ENCODE measurements at places on chromosomes 3 and 15.

- DNase-seq, result peak; percentile 38
These were observed 24.6 kb upstream of the DMXL2 start for GRCh38 chr15:51647128-51647562.

- DNase-seq, result no peak
These were observed 62.4 kb upstream of the TOPAZ1 start for GRCh38 chr3:44179246-44179645.

DNA sequence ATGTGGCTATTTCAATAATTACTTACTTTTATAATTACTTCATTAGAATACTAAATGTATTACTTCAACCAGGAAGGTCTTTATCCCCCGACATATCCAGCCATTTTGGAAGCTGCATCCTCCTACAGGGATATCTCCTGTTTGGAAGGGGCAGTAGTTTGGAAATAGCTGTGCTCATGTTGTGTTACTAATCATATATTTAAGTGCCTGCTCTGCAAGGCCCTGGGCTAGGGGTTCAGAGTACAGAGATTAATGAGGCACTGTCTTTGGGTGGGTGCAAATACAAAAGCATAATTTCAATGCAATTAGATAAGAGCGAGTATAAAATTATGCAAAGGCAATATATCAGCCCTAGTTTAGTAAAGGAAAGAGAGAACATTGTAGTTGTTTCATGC is 146.3 kb upstream of the RARB start:
- no peak for DNase-seq

- DNase-seq, result no peak
These were observed 5.0 kb downstream of the SPRED1 start for GRCh38 chr15:38257676-38258075.

DNA sequence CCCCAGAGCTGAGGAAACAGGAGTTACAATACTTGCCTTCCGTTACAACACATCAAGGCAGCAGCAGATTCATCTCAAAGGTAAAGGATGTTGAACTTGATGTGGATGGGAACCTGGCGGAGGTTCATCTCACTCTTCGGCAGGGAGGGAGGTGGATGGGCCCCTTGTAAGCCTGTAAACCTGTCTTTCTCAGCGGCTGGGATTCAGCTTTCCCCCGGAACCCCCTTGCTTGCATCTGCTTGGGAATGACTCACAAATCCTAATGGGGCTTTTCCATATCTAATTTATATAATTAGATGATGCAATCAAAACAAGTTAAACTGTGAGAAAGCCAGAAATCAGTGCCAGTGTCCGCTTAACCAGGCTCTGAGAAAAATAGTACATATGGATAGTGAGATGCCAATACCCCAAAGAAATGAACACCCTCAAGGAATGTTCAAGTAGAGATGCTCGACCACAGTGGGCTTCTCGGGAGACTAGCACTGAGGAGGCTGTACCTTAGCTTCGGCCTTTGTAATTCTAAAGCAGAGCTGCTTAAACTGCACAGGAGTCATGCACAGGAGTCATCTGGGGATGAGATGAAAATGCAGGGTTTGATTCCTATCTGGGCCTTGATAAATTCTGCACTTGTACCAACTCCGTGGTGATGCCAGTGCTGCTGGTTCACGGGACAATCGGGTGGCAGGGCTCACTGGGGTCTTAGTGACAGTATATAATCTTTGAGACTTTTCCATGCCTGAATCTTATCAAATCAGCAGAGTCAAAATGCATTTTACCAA is 2.2 kb upstream of the FAM240A start:
- DNase-seq, result no peak

GRCh38 chr15:75673426-75674235 is 25.9 kb downstream of the SNX33 start:
- DNase-seq, result no peak

GRCh38 chr3:169662132-169662842 is 1.2 kb downstream of the MECOM start:
- DNase-seq, result peak; percentile 69

DNA sequence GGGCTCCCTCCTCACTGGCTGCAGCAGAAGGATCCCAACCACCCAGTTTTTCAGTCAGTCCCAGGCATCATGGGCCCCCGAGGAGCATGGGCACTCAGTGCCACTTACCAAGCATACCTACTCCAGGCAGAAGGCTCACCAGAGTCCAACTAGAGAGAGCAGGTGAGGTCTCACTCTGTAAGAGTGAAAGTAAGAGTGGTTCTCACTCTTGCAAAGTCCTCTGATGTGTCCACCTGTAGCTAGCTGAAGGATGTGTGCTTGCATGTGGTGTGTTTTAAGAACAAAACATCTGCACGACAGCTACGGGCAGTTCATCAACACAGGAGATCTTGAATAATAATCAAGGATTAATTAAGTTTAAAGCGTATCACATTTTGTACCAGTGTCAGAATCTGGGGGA is 49.7 kb downstream of the CCK start:
- DNase-seq, result no peak

- DNase-seq, result peak; percentile 86
These were observed 15.5 kb upstream of the ONECUT1 start for GRCh38 chr15:52805351-52806283.

- no peak for DNase-seq
These were observed 136.9 kb downstream of the LEKR1 start for GRCh38 chr3:156963096-156963495.

DNA sequence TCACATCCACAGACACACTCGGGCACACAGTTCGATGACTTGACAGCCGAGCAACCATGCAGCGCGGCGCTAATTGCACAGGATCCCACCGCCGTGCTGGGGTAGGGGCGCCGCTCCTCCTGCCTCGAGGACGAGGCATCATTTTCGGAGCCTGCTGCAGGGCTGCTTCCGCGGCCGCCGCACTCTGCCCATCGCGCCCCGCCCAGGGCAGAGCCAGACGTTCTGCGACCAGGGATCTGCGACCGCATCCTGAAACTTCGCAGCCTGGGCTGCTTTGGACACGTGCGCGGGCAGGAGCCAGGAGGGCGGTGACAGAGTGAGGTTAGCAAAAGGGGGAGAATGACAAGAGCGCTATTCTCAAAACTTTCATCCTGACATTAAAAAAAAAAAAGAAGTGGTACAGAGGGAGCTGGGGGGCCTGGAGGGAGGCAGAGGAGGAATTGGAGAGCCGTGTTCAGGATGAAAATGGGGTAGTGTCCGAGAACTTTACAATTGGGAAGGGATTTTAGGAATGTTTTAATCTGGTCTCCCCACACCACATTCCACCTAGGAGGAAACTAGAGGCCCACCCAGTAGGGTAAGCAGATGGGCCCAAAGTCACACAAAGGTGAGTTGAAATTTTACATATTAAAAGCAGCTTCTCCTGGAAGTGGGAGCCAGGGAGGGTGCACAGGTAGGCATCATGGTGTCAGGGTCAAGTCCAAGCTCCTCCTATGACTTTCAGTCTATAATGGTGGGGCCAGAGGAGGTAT is 15.9 kb downstream of the IGDCC3 start:
- DNase-seq, result no peak

GRCh38 chr3:140571836-140572235 is 106.0 kb upstream of the TRIM42 start:
- no peak for DNase-seq

DNA sequence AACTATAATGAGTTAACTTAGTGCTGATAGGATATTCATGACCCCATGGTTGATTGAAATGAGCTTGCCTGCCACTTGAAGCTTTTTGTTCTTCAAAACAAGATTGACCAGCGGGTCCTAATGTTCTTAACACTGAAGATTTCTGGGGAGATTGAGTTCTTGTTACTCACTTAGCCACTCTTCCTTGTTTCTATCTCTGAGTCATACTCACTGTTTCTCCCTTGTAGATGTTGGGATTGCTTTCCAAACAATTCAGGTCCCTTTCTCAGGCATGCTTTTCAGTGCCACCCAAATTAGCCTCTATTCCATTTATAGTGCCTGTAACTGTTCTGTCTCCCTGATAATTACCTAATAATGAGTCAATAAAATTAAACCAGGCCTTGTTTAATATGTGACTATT is 517.0 kb downstream of the SQOR start:
- DNase-seq, result no peak

DNA sequence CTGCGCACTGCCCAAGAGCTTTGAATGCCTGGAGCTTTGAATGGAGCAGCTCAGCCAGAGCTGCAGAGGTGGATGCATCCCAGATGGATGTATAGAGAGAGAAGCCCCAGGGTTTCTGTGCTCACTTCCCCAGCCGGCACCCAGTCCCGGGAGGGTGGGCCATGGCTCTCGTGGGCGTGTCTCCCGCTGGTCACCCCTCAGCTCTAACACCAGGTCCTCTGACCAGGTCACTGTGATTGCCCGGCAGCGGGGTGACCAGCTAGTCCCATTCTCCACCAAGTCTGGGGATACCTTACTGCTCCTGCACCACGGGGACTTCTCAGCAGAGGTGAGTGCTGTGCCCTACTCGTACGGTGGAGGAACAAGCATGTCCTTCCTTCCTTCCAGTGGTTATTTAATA is 10.7 kb downstream of the TMEM43 start:
- DNase-seq, result no peak

GRCh38 chr3:47377186-47377585 is 3.6 kb upstream of the PTPN23 start:
- no peak for DNase-seq

GRCh38 chr15:51237816-51238215 is 100.6 kb downstream of the CYP19A1 start:
- no peak for DNase-seq

DNA sequence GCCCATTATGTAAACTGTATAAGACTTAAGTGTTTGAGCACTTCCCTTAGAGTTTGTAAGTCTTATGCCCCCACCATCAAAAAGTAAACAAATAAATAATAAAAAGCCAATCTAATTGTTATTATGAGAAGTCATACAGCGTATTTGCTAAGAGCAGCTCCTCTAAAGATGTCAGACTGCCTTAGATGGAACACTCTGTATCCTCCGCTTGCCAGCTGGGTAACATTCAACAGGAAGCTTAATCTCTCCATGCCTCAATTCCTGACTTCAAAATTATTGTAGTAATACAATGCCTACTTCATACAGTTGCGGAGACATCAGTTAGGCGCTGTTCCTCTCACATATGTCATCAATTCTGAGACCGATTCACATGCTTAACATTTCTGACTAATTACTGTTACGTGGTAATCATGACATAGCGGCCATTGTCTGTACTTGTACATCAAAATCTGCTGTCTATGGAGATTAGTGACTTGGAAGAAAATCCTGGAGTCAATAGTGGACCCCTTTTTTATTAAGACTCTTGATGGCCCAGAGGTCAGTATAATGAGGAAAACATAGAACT is 417.7 kb downstream of the LPP start:
- DNase-seq, result no peak

GRCh38 chr15:58686286-58686685 is 63.2 kb downstream of the ADAM10 start:
- no peak for DNase-seq

- no peak for DNase-seq
These were observed 425.2 kb upstream of the TBL1XR1 start for GRCh38 chr3:177622520-177622919.

GRCh38 chr3:185103359-185104127 is 49.3 kb downstream of the C3orf70 start:
- peak; percentile 14 for DNase-seq

GRCh38 chr15:67076147-67076843 is 10.9 kb downstream of the SMAD3 start:
- no peak for DNase-seq

GRCh38 chr3:8283193-8283592 is 218.4 kb upstream of the LMCD1 start:
- no peak for DNase-seq

GRCh38 chr15:69814932-69815331 is 282.8 kb downstream of the TLE3 start:
- no peak for DNase-seq

DNA sequence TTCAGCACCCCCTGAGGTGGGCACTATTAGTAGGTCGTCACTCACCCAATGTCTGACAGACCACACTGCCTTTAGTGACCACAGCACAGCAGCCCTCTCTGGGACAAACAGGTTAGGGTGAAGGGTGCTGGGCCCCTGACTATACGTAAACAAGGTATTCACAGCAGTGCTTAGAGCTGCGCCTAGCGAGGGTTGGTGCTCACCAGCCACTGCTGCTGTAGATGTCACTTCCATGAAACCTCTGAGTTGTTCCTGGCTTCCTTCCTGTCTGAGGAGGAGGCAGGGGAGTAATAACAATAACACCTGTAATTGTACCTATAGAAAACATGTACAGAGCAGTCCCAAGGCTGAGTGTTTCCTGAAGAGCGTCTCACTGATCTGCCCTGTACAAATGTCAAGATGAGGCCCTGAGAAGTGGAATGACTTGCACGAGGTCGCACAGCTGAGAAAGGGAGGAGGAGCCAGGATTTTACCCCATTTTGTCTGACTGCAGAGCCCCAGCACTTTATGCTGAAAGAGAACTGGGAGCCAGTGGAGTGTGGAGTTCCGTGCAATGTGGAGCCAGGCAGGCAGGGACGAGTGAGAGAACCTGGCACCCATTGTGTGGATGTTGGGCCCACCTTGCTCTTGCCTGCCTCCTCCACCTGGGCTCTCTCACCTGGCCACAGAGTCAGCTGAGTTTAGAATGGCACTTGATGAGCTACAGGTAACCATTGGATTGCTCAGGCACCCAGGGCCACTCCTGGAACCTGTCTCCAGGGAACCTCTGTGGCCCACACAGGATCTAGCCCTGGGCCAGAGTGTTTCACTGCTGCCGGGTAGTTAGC is 93.8 kb downstream of the DNAJB8 start:
- peak; percentile 38 for DNase-seq

GRCh38 chr3:128426128-128426921 is 40.4 kb downstream of the DNAJB8 start:
- DNase-seq, result peak; percentile 65

- DNase-seq, result no peak
These were observed 14.3 kb upstream of the SPRED1 start for GRCh38 chr15:38238311-38238710.

GRCh38 chr3:166837535-166837934 is 542.6 kb downstream of the ZBBX start:
- peak; percentile 35 for DNase-seq

- DNase-seq, result no peak
These were observed 51.5 kb downstream of the TJP1 start for GRCh38 chr15:29770796-29771195.

DNA sequence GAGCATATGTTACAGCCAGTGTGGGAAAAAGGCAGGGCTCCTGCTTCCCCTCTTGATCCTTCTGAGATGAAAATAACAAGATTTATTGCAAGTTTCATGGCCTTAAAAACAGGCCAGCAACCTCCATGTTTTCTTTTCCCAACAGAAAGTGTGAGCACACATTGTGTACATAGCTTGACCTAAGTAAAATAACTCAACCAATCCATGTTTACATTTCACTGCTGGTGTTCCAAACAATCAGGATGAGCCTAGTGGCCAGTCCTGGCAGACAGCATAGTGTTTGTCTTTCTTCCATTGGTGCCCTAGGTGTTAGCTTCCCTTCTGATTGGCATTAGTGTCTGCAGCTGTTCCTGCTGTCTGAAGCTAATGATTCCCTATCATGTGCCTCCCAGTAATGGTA is 847.7 kb downstream of the EPHA3 start:
- DNase-seq, result peak; percentile 85
